CD4-positive, alpha-beta memory T cell (primary cell): ENCODE measurements at places on chromosomes 11 and 22.
A peak's percentile ranks its signal among the peaks of the same experiment; 100 is the strongest.

GRCh38 chr11:2531987-2532703 is 87.3 kb downstream of the KCNQ1 start:
- no peaks in the 10 kb centered on the region for H3K27me3 ChIP-seq
- H3K36me3 ChIP-seq: no peaks in the 10 kb centered on the region
- no peak overlapping the region for H3K4me3 ChIP-seq
- DNase-seq: no peak
- H3K27ac ChIP-seq: no peak overlapping the region

GRCh38 chr11:61752117-61752924 is at the start of gene MYRF:
MYRF (plus strand) TSS chr11:61752636; CDS start chr11:61752745, 109 bp downstream.
- peaks cover 17% of the 10 kb centered on the region for H3K4me1 ChIP-seq
- H3K27ac ChIP-seq: no peak within 1 kb of the TSS
- no peaks in the 10 kb centered on the region for H3K36me3 ChIP-seq
- peak; percentile 56 for DNase-seq

DNA sequence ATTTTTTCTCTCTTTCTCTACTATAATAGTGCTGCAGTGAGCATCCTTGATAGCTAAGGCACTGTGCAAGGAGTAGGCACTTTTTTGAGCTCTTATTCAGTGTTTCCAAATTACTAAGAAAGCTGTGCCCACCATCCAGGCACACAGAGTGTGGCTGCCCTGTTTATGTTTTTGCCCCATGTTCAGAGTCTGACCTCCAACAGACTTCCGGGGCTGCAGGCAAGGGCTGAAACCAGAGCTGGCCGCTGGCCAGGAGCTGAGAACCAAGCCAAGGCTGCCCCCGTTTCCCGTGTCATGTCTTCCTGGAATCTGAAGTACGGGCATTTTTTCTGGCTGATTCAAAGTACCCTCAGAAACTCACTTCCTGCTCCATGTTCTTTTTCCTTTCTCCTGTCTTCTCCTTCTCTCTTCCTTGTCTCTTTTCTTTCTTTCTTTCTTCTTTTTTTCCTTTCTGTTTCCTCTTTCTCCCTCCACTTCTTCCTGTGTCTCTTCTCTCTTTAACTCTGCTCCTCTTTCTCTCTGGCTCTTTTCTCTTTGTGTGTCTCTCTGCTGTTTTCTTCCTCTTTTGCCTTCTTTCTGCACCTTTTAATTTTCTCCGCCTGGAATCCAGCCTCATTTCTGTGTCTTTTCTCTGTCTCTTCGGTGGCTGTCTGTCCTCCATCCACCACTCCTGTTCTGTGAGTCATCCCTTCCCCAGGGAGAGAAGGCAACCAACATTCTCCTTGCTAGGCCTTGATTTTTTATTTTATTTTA is 17.0 kb upstream of the KCTD14 start:
- H3K27ac ChIP-seq: no peak overlapping the region
- peaks cover 10% of the 10 kb centered on the region for H3K4me1 ChIP-seq
- H3K4me3 ChIP-seq: no peak overlapping the region
- no peak for DNase-seq
- no peaks in the 10 kb centered on the region for H3K27me3 ChIP-seq
- no peaks in the 10 kb centered on the region for H3K36me3 ChIP-seq

DNA sequence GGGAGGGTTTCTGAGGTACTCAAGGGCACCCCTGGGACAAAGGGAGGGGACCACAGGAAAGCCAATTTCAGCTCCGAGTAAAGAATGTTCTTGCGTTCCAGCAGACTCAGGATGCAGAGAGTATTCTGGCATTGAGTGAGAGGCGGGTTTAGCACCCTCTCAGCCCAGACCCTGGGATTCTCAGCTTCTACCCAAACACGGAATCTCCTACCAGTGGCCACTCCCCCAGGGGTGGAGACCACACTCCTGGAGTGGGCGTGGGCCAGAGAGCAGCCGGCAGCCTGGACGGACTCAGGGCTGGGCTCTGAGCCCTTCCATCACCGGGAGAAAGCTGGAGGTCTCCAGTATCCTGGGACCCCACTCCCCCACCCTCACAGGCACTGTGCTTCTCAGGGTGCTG is 26.1 kb upstream of the TTLL12 start:
- H3K4me1 ChIP-seq: no peaks in the 10 kb centered on the region
- H3K36me3 ChIP-seq: no peaks in the 10 kb centered on the region
- H3K27me3 ChIP-seq: no peaks in the 10 kb centered on the region
- no peak for DNase-seq
- H3K4me3 ChIP-seq: no peak overlapping the region

GRCh38 chr11:100681064-100681502 is 6.0 kb upstream of the ARHGAP42 start:
- no peak for DNase-seq
- no peak overlapping the region for H3K4me3 ChIP-seq
- no peak overlapping the region for H3K27ac ChIP-seq
- H3K27me3 ChIP-seq: no peaks in the 10 kb centered on the region
- H3K36me3 ChIP-seq: no peaks in the 10 kb centered on the region
- H3K4me1 ChIP-seq: no peaks in the 10 kb centered on the region

- DNase-seq: no peak
- no peaks in the 10 kb centered on the region for H3K4me1 ChIP-seq
- H3K27ac ChIP-seq: no peak overlapping the region
- H3K36me3 ChIP-seq: no peaks in the 10 kb centered on the region
- H3K4me3 ChIP-seq: no peak overlapping the region
- H3K27me3 ChIP-seq: no peaks in the 10 kb centered on the region
Observed at GRCh38 chr22:20156042-20156389, 5.2 kb upstream of the CCDC188 start.

DNA sequence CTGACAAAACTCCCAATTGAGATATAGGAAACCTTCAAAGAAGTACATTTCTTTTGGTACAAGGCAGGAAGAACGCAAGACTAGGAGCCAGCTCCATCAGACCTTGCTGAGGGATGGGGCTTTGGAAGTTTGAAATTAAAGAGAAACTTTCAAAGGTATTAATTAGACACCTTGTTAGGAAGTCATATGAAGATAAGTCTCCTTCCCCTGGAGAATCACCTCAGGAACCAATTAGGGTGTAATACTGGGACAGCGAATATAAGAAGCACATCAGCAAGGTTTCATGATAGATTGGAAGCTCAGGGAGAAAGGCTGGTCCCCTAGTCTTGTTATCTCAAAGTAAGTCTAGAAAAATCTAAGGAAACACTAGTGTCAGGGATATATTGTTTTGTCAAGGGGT is at the start of gene OR9Q2:
Gene OR9Q2, plus strand, starts transcription at position 301 of the 400 bp plus-strand sequence. CDS start 1,421 bp downstream, outside the sequence.
- DNase-seq: no peak
- no peak within 1 kb of the TSS for H3K27ac ChIP-seq
- no peaks in the 10 kb centered on the region for H3K36me3 ChIP-seq
- H3K27me3 ChIP-seq: no peaks in the 10 kb centered on the region

DNA sequence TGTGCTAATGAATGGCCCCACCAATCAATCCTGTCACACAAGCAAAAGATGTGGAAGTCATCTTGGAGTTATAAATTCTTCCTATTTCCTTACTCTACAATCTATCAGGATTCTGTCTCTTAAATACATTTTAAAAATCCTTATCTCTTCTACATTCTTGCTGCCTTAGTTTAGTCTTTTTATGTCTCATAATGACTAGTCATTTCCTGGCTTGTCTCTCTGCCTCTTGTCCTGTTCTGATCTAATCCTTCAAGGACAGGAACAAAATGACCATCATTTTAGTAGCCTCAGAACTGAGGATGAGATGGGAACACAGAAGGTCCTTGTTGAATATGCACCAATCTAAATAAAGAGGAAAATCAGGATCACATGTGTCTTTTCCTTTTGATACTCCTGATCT is 56.6 kb upstream of the LIN7C start:
- no peak for DNase-seq
- H3K27me3 ChIP-seq: no peaks in the 10 kb centered on the region
- H3K4me3 ChIP-seq: no peak overlapping the region
- no peak overlapping the region for H3K27ac ChIP-seq

GRCh38 chr11:21396342-21397008 is 727.1 kb downstream of the NELL1 start:
- H3K4me1 ChIP-seq: no peaks in the 10 kb centered on the region
- no peak overlapping the region for H3K27ac ChIP-seq
- no peaks in the 10 kb centered on the region for H3K27me3 ChIP-seq
- DNase-seq: no peak

DNA sequence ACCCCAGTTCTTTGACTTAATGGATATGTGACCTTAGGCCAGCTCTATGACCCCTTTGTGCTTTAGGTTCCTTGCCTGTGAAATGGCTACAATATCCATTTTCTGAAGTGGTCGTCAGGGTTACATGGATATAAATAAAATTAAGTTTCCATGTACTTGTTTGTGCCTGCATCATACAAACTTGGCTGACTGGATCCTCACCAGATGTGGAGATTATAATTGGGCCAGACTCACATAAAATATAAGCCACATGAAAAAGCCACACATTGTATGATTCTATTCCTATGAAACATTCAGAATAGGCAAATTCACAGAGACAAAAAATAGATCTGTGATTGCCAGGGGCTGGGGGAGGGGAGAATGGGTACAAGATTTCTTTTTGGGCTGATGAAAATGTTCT is 100.9 kb upstream of the USP47 start:
- H3K4me1 ChIP-seq: no peaks in the 10 kb centered on the region
- H3K27ac ChIP-seq: no peak overlapping the region
- DNase-seq: no peak
- H3K4me3 ChIP-seq: no peak overlapping the region
- H3K27me3 ChIP-seq: no peaks in the 10 kb centered on the region

- H3K27me3 ChIP-seq: no peaks in the 10 kb centered on the region
- peaks cover 60% of the 10 kb centered on the region for H3K36me3 ChIP-seq
- DNase-seq: no peak
- H3K4me3 ChIP-seq: no peak overlapping the region
- H3K4me1 ChIP-seq: peaks cover 52% of the 10 kb centered on the region
Observed at GRCh38 chr11:62883673-62884072, 3.0 kb downstream of the SLC3A2 start.

GRCh38 chr22:24977370-24978221 is 25.1 kb downstream of the KIAA1671 start:
- no peak for DNase-seq
- H3K4me1 ChIP-seq: no peaks in the 10 kb centered on the region
- H3K27me3 ChIP-seq: no peaks in the 10 kb centered on the region
- H3K27ac ChIP-seq: no peak overlapping the region
- H3K4me3 ChIP-seq: no peak overlapping the region

DNA sequence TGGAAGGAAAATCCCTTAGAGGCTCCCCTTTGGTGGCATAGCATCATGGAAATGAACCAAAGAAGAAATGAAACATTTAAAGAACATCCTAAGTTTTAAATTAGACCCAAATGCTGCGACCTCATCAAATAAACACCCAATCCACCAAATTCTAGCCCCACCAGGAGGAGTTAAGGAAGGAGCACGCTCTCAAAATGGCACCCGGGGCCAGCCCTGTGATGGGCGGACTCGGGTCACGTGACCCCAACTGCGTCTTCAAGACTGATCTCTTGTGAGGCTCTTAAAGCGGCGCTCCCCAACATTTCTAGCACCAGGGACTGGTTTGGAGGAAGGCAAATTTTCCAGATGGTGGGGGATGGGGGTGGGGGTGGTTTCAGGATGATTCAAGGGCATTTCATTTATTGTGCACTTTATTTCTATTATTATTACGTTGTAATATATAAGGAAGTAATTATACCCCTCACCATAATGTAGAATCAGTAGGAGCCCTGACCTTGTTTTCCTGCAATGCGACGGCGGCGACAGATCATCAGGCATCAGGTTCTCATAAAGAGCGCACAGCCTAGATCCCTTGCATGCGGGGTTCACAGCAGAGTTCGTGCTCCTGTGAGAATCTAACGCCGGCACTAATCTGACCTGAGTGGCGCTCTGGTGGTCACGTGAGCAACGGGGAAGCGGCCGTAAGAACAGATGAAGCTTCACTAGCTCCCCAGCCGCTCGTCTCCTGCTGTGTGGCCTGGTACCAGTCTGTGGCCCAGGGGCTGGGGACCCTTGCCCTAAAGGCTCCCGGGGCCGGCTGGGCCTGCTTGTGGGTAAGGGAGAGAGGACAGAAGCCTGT is 90.6 kb upstream of the SLC22A12 start:
- no peaks in the 10 kb centered on the region for H3K36me3 ChIP-seq
- no peaks in the 10 kb centered on the region for H3K4me1 ChIP-seq
- no peak for DNase-seq
- H3K27ac ChIP-seq: no peak overlapping the region
- H3K4me3 ChIP-seq: no peak overlapping the region

DNA sequence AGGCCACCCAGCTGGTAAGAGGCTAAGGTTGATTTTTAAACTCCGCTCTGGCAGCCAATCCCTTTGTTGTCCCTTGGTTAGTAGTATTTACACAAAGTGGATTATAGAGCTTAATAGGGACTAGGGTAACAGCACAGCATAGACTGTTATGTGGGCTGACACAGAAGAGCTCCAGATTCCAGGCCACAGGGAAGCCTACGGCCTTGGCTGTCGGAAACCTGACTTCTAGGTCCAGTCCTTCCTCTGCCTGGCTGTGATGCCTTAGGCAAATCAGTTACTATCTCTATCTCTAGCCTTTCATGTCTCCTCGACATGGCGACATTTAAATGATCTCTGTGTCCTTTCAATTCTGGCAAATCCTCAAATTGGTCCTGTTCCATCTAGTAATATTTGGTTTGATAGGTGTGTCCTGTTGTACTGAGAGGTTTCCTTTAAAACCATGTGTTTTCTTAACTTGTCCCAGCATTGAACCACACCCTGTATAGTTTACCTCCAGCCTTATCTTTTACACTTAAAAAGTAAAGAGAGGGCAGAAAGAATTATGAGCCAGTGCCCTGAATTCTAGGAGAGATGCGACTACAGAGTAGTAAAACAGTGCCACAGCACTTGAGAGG is 4.2 kb downstream of the MMP1 start:
- no peaks in the 10 kb centered on the region for H3K4me1 ChIP-seq
- no peaks in the 10 kb centered on the region for H3K27me3 ChIP-seq
- H3K27ac ChIP-seq: no peak overlapping the region
- no peaks in the 10 kb centered on the region for H3K36me3 ChIP-seq
- DNase-seq: no peak
- H3K4me3 ChIP-seq: no peak overlapping the region

DNA sequence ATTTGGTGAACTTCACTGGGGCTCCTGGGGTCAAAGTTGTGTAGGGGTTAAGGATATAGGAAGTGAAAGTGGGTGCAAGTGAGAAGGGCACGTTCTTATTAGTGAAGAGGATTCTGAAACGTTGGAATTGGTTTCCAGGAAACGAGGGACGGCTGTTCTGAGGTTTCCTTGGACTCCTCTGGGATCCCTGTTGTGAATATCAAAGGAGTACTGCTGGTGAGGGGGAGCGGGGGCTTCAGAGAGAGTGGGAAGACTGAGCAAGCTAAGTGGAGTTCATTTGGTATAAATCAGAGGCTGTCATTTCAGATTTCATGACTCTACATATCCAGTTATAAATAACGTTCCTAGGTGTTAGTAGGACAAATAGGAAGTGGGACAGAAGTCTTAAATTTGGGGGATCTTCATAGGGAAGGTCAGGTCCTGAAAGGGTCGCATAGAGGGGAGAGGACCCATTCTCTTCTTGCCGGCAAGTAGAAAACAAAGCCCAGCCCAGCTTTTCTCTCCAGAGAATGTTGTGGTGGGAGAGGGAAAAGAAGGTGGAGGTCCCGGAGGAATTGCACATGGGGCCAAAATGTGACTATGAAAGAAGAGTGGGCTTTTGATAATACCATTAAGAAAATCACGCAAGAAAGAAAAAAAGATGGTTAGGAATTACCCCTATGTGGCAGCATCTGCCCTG is 1.1 kb upstream of the NELL1 start:
- H3K4me3 ChIP-seq: no peak overlapping the region
- no peak for DNase-seq
- H3K36me3 ChIP-seq: no peaks in the 10 kb centered on the region
- H3K4me1 ChIP-seq: no peaks in the 10 kb centered on the region
- no peak overlapping the region for H3K27ac ChIP-seq
